ENCODE measurements at places on chromosomes 4 and X.

DNA sequence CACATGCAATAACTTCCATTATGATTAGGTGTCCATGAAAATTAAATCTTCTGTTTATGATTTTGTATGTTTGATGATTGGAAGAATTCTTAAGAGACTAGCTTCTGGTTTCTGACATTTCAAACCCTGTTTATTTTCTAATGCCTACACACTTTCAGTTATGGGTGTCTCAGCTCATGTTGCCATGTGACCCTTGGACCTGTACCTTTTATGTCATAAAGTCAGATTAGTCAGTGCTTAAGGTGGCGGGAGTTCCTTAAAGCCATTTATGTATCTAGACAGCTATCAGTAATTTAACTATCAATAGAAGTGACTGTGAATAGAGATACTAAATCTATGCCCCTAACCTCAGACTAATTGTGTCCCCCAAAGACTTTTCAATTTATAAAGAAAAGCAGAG lies 155.6 kb downstream of the GBA3 start:
- no peak for DNase-seq

- no peak for DNase-seq
These were observed 53.2 kb downstream of the DOCK11 start for GRCh38 chrX:118548841-118549240.

DNA sequence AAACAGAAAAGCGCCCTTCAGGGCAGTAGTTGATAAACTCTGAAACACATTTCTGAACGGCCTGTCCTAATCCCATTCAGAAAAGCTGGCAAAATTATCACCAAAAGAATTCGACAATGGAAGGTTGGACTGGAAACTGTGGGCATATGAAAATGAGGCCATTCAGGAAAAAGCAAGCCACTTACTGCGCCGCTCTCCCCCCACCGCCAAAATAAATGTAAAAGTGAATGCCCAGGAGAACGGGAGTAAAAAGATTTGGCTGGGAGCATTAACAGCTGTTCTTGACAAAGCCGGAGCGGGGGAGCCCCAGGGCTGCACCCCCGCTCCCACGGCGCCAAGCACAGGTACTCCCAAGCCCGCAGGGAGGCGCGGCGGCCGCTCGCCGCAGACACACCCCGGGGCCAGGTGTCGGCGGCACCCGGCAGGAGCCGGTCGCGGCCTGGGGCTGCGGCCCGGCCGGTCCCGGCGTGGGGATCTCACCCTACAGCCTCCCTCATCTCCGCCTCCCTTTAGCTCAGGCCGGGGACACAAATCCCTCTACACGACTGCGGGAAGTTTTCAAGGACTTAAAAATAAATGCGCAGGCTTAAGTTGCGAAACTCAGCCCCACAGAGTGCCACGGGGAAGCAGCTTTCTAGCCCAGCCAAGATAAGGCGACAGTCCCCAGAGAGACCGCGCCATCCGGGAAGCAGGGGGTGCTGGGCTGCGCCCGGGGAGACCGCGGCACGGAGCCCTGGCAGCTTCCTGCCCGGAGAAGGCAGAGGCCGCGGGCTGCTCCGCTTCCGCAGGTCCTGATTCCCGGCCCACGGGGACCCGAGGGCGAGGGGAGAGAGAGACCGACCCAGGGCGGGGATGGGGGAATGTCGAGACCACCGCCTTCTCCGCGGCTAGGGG lies 593 bp downstream of the SH3RF1 start:
- DNase-seq, result no peak

DNA sequence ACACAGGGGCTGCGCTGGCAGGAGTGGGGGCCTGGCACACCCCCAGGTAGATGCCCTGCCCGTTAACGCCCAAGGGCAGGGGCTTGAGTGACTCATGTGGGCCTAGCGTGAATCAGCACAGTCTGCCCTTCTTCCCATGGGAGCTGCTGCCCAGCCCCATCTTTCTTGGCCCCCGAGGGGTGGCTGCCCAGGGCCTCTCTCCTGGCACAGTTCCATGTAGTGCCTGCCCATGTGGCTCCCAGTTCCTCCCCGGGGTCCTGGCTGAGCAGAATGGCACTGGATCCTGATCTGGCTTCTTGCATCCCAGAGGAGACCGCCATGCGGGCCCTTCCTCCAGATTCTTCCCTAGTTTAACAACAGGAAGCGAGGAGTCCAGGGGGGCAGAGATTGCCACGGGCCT lies 2.1 kb upstream of the AVPR2 start:
- no peak for DNase-seq

DNA sequence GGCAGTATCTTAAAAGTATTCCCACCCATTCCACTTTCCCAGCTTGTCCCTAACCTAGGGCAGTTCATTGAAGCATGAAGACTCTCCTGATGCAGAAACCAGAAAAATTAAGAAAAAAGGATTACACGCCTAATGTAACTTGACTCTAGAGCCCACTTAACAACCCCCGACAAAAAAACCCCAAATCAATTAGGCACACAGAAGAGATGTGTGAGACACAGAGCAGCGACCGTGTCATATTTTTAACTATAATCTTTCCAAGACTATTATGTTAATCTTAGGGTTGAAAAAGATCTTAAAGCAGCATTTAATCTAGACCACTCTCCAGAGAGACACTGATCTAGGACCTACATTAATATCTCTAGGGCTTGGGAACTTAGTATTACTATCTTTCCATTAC lies 1.3 kb downstream of the YTHDC1 start:
- no peak for DNase-seq

GRCh38 chr4:168540503-168541265 lies 43.8 kb downstream of the PALLD start:
- DNase-seq, result no peak

DNA sequence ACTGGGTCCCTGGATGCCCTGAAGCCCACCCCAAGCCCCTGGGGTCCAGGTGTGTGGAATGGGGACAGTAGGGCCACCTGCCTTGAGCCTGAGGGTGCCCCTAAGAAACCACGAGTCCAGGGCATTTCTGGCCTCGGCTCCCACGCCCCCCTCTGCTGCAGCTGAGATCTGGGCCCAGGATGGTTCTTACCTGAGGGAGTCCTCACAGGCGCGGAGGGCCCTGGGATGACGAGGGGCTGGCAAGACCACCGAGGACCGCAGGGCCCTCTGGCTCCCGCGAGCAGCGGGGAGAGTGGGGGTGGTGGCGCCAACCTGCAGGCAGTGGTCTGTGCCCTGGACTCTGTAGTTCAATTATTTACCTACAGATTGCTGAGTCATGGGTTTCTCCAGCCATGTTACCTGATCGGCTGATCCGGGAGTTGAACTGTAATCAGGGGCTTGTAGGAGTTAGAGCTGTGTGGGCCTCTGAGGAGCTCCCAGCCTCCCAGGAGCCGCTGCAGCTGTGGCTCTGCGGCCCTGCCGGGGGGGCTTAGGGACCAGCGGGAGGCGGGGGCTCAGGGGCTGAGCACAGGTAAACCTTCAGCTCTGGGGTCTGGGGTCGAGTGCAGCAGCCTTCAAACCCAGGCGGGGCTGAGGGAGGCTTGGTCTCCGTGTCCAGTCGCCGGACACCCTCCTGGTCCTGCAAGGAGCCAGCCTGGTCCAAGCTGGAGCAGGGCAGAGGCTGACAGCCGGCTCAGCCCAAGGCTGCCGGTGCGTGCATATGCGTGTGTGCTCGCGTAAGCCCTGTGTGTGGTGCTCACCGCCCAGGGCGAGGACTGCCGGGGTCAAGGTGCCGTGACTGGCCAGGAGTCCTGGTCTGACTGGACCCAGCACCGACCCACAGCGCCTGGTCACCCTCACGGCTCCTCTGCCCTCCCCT lies at the start of gene SLC26A1:
Gene SLC26A1, minus strand, starts transcription at position 294 of the 919 bp plus-strand sequence. CDS start 1,701 bp downstream, outside the sequence.
- no peak for DNase-seq

DNA sequence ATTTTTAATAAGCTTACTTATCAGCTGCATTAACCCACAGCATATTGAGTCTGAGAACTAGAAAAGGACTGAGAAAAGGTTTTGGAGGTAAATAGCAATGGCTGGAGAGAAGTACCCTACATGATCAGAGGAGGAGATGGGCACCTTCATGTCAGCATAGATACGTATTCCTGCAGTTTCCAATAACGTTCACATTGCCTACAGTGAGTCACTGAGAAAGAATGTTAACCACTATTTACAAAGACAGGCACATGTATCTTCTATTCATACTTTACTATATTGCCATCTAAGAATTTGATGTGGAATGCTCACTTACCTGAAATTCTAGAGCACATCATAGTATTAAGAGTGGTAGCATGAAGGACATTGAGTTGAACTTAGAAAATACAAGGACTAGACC lies 92.5 kb downstream of the TLL1 start:
- DNase-seq, result no peak

GRCh38 chrX:12921886-12922598 lies 15.6 kb downstream of the TLR8 start:
- no peak for DNase-seq

- DNase-seq, result no peak
These were observed 171.5 kb upstream of the DIPK2B start for GRCh38 chrX:45372151-45372550.

DNA sequence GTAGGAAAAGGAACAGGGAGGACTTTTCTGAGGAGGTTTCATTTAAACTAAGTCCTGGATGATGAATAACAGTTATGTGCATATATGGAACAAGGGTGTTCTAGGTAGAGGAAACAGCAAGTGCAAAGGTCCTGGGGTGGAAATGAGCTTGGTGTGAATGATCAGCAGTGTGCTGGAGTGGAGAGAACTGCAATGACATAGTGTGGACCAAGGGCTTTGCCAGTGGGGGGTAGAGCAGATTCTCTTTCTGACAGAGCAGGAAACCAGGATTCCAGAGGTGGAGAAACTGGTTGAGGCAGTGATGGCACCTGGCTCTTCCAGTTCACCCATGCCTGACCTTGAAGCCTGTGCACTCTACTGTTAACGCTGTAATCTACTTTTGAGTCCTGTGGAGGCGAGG lies 1.7 kb downstream of the PPP1R3F start:
- no peak for DNase-seq

- no peak for DNase-seq
These were observed 629.1 kb upstream of the ATOH1 start for GRCh38 chr4:93199492-93199891.

GRCh38 chr4:10035130-10035529 lies 13.8 kb upstream of the SLC2A9 start:
- no peak for DNase-seq

- DNase-seq, result no peak
These were observed 52.0 kb upstream of the ACSL4 start for GRCh38 chrX:109785053-109785452.

DNA sequence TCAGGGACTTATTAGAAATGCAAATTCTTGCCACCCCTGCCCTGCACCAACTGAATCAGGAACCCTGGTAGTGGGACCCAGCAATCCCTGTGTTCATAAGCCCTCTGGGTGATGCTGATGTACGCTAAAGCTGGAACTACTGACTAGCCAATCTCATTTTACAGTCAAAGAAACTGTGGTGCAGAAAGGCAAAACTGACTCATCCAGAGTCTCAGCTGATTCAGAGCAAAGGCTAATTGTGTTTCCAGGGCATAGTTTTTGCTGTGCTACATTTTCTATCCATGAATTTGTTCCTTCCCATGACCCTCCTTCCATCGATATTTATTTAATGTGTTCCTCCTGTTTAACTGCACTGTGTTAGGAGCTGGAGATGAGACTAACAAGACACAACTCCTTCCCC lies 207.5 kb downstream of the REPS2 start:
- no peak for DNase-seq

GRCh38 chr4:48139691-48140090 lies 5.6 kb upstream of the TXK start:
- DNase-seq, result no peak

- no peak for DNase-seq
These were observed 9.8 kb upstream of the RTL5 start for GRCh38 chrX:72141372-72142004.

DNA sequence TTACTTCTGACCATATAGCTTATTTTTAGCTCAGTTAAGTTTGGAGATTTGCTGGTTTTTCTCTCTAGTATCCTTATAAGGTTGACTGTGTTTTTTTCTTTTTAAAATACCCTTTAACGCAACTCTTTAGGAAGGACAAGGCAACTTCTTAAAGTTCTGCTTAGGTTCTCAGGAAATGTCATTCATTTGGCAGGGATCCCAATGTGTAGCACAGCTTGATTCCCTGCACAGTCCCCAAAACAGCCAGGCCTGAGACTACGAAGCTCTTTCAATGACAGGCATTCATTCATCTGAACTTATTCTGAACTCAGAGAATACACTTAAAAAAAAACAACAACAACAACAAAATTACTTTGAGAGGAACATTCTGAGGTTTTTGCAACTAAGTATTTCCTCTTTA lies 1765.8 kb downstream of the PCDH7 start:
- no peak for DNase-seq

GRCh38 chr4:11604821-11605220 lies 176.1 kb upstream of the HS3ST1 start:
- no peak for DNase-seq

- no peak for DNase-seq
These were observed 15.4 kb downstream of the CMC4 start for GRCh38 chrX:155055494-155055893.

- no peak for DNase-seq
These were observed 31.2 kb downstream of the PHEX start for GRCh38 chrX:22063284-22063683.

GRCh38 chrX:31366041-31366440 lies 294.2 kb upstream of the FTHL17 start:
- DNase-seq, result no peak

DNA sequence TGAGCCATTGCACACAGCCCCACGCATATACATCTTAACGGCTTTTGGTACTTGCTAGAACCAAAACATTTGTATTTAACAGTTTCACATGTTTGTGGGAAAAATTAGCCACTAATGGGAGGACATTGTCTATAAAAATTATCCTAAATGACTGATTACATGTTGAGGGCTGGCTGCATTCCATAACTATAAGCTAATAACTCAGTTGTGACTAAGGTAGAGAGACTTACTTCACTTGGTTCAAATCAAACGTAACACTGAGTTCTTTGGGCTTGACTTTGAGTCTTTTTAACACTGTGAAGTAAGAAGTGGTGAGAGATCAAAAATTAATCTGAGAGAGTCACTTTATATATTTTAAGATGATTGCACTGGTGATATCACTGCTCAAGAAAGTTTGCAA lies 47.9 kb upstream of the PGRMC2 start:
- DNase-seq, result no peak

- DNase-seq, result no peak
These were observed 24.1 kb downstream of the ATP8A1 start for GRCh38 chr4:42632653-42633382.

GRCh38 chr4:20251031-20251795 lies 492 bp upstream of the SLIT2 start:
- no peak for DNase-seq

DNA sequence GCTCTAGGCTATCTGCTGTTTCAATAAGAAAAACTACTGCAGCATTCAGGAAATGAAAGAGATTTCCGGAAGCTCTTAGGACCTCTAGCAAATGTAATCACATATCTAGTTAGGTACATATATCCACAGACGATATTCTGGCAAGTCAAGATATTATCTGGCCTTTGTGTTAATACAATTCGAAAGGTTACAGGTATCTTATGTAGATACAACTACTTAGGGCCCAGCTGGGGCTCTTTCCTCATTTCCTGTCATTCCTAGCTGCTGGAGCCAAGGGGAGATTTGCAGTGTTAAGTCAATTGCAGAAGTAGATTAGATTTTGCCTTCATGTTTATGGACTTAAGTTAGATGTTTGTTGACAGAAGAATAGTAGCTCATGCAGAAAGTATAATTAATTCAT lies 299.5 kb downstream of the ARHGAP24 start:
- no peak for DNase-seq

GRCh38 chrX:15675490-15675921 lies 10.9 kb upstream of the CLTRN start:
- DNase-seq, result peak; percentile 82

GRCh38 chrX:70577442-70577841 lies 132.8 kb downstream of the DLG3 start:
- DNase-seq, result no peak

- DNase-seq, result no peak
These were observed 29.7 kb upstream of the HMX1 start for GRCh38 chr4:8901335-8901734.

Measured in activated T-helper 1 cell treated with anti-CD3 and anti-CD28 coated beads, Interleukin-2, amount 50 U/mL, for 16 hours (primary cell).